ENCODE measurements at places on chromosomes 2 and 18. TPM values are rescaled to one million over a fixed set of nuclear protein-coding genes. Genes with fewer than 3 reads are reported as not detected.
A peak's percentile ranks its signal among the peaks of the same experiment; 100 is the strongest.

DNA sequence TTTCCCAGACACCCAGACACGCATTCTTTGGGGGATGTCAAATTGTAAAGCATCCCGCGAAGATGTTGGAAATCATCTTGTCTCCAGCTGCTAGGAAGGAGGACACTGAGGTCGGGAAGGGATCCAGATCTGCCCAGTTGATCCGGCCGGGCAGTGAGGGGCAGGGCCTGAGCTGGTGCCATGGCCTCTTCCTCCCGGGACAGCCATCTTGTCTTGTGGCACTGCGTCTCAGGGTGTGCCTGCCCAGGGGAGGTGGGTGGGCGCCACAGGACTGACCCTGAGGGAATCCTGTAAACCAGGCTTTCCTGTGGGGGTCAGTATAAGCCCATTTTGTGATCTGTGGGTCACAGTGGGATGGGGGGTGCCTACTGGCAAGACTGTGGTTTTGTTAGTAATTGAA, 10.1 kb downstream of the TRAF3IP1 start:
- DNase-seq, result no peak

DNA sequence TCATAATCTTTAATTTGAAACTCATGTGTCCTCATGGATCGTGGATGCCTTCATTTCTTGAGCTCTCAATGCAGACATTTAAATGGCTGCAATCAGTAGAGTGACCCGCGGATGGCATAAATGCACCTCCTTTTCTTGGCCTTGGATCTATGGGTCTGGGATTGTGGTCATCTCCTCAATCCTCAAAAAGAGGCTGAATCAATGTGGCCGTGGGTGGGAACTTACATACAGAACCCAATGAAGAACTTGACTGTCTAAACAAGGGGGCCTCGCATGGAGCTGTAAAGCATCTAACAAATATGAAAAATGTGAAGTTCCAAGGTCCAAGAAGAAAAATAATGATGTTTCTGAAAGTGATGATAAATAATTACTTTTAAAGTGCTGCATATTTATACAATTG, 2.9 kb downstream of the HOXD13 start:
- DNase-seq, result no peak

DNA sequence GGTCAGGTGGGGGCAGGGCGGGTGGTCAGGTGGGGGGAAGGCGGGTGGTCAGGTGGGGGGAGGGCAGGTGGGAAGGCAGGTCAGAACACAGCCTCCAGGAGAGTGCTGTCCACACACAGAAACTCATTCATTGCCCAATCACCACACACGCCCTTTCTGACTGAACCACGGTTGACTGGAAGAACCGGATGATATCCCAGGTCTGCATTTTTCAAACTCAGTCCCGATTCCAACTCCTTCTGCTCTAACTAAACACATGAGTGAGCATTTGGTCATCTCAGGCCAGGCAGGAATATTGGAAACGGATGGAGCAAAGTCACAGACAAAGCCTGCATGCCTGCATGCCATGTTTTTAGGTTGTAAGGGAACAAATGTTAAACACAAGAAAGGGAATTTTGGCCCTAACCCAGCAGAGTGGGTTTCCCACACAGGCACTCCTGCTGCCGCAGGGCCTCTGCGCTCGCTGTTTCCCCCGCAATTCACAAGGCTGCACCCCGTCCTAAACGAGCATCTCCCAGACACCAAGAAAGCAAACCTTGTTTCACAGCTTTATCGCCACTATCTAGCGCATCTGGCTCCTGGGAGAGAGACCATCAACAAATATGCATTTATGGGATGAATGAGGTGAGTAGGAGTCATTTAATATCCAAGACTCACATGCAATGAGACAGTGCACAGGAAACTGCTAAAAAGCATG, 100.1 kb downstream of the ZNF516 start:
- DNase-seq, result peak; percentile 78

- DNase-seq, result no peak
These were observed 8.2 kb downstream of the DPP4 start for GRCh38 chr2:162065767-162066166.

DNA sequence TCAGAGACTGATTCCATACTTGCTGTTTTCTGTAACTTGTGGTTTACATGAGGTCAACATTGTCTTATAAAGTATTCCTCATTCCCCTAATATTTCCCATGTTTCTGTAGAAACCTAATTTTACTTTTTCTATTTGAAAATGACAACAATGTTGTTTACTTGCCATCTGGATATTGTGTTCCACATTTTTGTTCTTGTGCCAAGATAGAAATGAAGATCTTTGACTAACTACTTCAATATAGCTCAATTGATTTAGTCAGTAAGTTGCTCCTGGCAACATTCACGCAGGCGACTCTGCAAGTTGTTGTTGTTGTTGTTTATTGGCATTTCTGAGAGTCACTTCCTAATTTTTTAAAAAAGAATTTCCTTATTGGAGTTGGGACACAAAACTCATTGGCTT, 69.5 kb downstream of the CAVIN2 start:
- DNase-seq, result no peak

The CGREF1 gene
- total RNA-seq, result 0.20 TPM

The ASPRV1 gene
- total RNA-seq, result 0.20 TPM

All from renal cortical epithelial cell (primary cell).